ENCODE measurements at places on chromosomes 4 and X.
A peak's percentile ranks its signal among the peaks of the same experiment; 100 is the strongest.

DNA sequence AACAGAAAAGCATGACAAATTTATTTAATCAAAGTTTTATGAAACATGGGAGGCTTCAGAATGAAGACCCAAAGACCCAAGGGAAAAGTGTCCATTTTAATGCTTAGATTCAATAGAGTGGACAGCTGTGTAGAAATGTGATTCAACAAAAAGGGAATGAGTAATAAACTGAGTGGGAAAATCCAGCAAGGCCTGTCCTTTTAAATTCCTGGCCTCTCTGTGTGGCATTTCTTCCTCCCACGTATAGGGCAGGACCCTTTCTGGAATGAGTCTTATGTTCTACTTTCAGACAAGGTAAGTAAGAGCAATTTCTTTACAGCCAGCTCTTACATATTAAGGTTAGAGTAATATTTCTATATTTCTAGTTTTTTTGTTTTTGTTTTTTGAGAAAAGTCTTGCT is 14.5 kb downstream of the AASDH start:
- no peak for DNase-seq

DNA sequence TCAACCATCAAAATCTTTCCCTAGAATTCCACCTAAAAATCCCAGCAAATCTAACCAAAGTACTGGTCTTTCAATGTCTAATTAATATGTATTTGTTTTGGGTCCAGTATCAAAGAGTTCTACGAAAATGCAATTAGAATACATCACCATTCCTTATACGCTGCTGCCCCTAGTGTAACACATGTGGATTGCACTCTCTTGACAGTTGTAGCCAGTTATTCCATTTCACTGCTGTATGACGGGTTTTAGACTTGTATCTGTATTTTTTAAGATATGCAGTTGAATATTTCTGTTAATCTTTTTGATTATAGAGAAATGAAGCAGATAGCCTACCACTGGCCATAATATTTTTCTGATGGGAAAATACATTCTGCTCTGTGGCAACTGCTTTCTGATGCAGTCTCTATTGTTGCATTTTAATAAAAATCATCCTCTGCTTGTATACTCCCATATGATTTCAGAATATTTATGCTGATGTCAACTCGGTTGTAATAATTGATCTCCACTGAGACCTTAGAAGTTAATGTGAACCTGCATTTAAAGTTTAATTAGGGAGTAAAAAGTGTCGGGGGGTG is 17.1 kb upstream of the PAGE2B start:
- peak; percentile 7 for DNase-seq

- no peak for DNase-seq
These were observed 18.2 kb upstream of the COX7B2 start for GRCh38 chr4:46927201-46927600.

GRCh38 chrX:38268011-38268410 is 47.3 kb upstream of the SRPX start:
- DNase-seq, result no peak

- DNase-seq, result no peak
These were observed 120.5 kb upstream of the SORBS2 start for GRCh38 chr4:185932491-185932890.

- DNase-seq, result no peak
These were observed 67.7 kb upstream of the ZXDA start for GRCh38 chrX:57977992-57978391.

DNA sequence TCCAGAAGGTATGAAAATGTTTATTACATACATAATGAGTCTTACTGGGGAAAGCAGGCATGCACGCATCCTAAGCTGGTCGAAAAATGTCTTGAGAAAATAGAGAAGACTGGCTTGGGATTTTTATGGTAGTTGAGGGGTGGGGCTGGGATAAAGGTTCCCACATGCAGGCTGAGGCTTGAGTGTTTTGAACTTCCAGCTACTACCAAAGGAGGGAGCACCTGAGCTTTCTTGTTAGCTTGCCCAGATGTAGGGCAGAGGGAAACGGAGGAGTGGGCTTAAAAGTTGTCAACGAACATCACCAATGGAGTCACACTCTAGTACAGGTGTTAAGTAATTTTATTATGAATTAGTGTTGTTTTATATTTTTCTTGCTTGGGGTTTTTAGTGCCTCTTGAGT is 39.6 kb upstream of the SRPX start:
- no peak for DNase-seq

GRCh38 chrX:13952581-13952980 is 77.1 kb downstream of the GEMIN8 start:
- no peak for DNase-seq

DNA sequence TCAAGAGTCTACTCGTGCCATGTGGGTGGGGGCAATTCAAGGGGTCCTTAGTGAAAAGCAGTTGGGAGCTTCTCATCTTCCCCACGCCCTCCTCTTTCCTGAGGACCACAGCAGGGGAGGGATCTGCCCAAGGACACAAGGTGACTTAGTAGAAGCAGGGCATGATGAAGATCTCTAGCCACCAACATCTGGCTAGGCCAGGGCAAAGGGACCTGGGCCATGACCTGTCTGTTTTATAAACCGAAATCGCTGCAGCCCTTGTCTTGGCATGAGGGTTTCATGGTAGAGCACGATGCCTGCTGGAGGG is 5.1 kb downstream of the G6PD start:
- no peak for DNase-seq

GRCh38 chrX:12617241-12617640 is 174.0 kb upstream of the PRPS2 start:
- DNase-seq, result no peak

GRCh38 chr4:84379917-84380641 is 119.0 kb downstream of the NKX6-1 start:
- no peak for DNase-seq

- DNase-seq, result no peak
These were observed 1509.6 kb downstream of the ADGRL3 start for GRCh38 chr4:62709618-62710252.

- DNase-seq, result no peak
These were observed 198.6 kb upstream of the S100G start for GRCh38 chrX:16451334-16451733.

All from cerebellar nuclear complex (tissue), 1 donor.